Cardiac fibroblast (primary cell): ENCODE measurements at places on chromosomes 3 and 15.

DNA sequence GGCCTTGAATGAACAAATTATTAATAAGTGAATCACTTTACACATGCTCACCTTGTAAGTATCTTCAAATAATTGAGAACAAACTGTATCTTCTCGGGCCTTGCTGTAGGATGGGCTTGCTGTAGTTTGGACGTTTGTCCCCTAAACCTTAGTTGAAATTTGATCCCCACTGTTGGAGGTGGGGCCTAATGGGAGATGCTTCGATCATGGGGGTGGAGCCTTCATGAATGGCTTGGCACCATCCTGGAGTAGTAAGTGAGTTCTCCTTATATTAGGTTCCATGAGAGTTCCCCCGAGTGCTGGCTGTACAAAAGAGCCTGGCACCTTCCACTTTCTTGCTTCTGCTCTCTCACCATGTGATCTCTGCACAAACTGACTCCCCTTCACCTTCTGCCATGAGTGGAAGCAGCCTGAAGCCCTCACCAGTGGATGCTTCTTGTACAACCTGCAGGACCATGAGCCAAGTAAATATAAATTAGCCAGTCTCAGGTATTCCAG, 29.3 kb downstream of the PIGB start:
- no peak for DNase-seq

- peak; percentile 17 for DNase-seq
These were observed 226.4 kb downstream of the SCAPER start for GRCh38 chr15:76678766-76679165.

DNA sequence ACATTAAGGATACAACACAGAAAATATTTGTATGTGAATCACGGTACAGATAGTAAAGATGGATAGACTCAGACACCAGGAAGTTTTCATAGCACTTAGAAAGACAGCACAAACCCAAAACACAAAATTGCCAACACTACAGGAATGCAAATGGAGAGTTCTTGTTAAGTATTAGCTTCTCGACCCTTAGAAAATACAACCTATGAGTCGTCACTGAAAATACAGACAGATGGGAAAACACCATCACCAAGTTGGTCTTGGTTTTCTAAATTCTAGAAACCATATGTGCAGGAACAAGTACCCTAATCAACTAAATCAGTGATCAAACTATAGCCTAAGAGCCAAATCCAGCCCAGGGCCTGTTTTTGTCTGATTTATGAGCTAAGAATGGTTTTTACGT, 50.7 kb downstream of the PEAK1 start:
- DNase-seq = no peak

- DNase-seq = peak; percentile 92
These were observed 5.8 kb upstream of the TOPAZ1 start for GRCh38 chr3:44235604-44236484.

- no peak for DNase-seq
These were observed 45.4 kb upstream of the TERB2 start for GRCh38 chr15:44910981-44911625.

GRCh38 chr3:88812576-88812975, 294.8 kb upstream of the EPHA3 start:
- no peak for DNase-seq

GRCh38 chr3:152148579-152148978, 120.2 kb upstream of the MBNL1 start:
- no peak for DNase-seq

GRCh38 chr3:69085833-69086722, 1.3 kb downstream of the ARL6IP5 start:
- DNase-seq = peak; percentile 97

- no peak for DNase-seq
These were observed 24.5 kb upstream of the SLC7A14 start for GRCh38 chr3:170610321-170610884.

- no peak for DNase-seq
These were observed 52.2 kb downstream of the ZNF148 start for GRCh38 chr3:125322917-125323316.

GRCh38 chr3:16510620-16511319, 2.7 kb downstream of the RFTN1 start:
- no peak for DNase-seq

DNA sequence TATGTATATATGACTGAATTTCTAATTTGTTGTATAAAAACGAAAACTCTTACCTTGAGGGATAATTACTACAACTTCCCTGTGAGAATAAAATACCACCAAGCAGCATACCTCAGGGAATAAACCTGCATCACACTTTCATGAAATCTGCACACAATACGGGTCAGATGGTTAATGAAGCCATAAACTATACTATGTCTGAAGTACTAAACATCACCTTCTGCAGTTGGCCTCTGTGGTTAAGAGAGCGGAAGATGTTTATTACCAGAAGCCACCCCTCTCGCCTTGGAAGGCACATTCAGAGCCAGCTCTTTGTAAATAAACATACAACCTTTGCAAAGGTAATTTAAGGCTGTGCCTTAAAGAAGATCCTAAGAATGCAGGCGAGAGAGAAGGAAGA, 462.1 kb upstream of the NR2F2 start:
- no peak for DNase-seq

- no peak for DNase-seq
These were observed 9.4 kb upstream of the PCSK6 start for GRCh38 chr15:101498717-101499480.

GRCh38 chr15:96322536-96323318, 7.8 kb upstream of the NR2F2 start:
- DNase-seq = peak; percentile 39

DNA sequence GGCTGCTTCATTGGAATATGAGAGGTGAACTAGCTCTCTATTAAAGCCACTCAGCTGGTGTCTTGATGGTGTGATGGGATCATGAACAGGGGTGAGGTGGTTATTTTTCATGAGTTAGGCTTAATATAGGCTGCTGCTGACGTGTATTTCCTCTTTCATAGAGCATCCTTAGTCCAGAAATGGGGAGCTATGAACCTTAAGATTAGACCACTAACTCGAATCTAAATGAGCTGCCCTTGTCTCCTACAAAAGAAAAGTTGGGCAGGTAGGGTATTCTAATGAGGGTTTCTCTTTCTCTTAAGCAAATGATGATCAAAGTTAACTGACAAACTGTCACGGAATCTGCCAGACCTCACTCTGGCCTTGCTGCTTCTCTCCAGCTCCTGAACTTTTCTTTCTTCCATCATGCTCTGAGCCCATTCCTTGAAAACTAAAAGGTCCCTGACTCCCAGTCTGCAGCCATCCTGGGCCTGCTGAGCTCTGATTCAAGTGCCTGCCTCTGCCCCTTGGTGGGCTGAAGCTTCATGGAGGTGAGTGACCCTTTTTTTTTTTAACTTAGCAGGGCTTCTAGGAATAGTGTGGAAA, at the start of gene TRIM69:
TSS of gene TRIM69 (plus strand) at position 348 of the 585 bp plus-strand sequence. CDS start at position 525, 177 bp downstream.
- no peak for DNase-seq

DNA sequence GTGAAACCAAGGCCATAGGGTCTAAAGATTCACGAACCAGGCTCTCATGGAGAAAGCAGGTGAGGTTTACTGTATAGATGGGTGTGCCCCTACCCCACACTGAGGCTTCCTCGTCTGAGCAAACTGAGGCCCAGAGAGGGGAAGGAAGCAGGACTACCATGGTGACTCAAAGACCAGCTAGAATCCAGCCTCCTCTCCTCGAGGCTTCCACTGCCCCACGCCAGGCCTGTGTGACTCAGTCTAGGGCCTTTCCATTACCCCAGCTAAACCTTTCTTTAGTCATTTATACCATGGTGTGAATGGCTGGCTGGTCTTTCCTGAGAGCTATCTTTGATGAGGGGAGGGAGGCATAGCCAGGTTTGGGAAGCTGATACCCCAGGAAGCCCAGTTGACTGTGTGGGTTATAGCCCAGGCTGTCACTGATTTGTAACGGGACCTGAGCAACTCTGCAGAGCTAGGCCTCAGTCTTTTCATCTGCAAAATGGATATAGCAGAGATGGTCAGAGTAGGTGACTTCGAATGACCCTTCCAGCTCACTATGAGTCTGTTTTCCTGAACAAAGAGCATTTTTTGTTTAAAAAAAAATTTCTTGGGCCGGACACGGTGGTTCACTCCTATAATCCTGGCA, 3.0 kb upstream of the RHO start:
- DNase-seq = peak; percentile 36

DNA sequence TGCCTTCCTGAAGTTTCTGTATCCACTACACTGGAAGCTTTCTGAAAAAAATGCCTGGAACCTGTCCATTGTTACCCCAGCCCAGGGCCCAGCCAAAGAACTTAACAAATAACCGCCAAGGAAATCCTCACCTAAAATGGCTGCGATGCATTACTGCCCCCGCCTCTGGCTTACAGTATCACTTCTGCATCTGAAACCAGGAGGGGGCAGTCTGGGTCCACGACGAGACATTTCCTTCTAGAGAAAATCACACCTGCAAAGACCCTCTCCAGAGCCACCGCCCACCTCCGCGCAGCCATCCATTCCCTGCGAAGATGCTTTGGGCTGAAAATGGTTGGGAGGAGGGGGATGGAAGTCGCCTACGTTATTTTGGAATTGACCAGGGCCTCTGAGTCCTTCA, 22.4 kb upstream of the CELF6 start:
- DNase-seq = peak; percentile 17

DNA sequence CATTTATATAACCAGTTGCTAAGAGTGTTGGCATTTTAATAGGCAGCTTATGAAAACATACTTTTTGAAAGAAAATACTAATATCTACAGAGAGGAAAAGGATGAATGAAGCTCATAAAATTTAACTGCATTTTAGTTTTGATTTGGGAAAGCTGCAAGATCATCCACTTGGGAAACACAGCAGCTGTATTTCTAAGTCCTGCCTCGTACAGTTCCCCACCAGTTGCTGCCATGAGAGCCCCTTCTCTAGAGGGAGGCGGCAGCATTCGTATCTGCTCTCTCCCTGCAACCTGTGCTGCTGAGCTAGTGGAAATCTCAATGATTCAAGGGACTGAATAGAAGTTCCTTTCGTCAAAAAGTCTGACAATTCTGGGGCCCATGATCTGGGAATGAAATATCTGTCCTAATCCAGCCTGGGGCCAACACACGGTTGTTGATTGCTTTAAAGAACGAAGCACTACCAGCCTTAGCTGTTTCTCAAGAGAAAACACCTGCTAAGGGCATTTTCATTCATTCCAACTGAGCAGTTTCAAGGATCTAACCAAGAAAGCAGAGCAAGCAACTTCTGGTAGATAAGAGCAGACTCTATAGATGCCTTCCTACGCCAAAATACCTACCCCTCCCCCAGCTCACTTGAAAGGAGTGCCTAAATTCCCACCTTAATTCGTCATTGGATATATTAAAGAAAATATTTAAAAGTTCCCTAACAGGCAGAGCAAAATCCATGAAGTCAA, 223.7 kb downstream of the MAGI1 start:
- DNase-seq = no peak

DNA sequence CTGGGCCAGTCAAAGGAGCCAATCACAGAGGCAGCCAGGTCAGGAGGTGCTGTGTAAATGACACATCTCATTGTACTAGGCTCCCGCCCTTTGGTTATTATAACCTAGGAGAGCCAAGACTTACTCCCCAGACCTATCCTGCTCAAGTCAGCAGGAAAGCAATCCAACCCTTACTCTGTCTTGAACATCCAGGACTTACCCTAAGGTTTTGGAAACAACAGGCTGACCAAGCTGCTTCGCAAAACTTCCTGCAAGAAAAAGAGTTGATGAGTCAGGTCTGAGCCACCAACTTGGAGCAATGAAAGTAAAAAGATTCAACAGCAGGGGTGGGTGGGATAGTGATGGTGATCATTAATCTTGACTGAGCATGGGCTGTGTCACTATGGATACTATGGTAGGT, 144.4 kb downstream of the MYLK start:
- peak; percentile 79 for DNase-seq

DNA sequence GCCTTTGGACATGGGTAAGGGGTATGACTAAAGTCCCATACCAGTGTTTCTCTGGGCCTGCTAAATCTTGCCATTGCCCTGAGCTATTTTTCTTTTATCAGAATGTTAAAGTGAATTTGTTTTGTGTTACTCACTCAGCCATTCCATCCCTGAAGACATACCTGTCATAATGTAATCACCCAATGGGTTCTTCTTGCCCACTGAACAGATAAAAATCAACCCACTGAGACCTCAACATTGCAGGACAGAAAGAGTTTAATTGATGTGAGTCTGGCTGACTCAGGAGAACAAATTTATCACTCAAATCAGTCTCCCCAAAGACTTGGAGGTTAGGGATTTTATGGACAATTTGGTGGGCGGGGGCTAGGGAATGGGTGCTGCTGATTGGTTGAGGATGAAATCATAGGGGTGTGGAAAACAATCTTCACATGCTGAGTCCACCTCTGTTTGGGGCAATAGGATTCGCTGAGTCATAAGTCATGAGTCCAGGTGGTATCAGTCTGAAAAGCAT, 47.4 kb downstream of the ILDR1 start:
- no peak for DNase-seq

- DNase-seq = no peak
These were observed 38.8 kb downstream of the CRTAP start for GRCh38 chr3:33152363-33153360.

DNA sequence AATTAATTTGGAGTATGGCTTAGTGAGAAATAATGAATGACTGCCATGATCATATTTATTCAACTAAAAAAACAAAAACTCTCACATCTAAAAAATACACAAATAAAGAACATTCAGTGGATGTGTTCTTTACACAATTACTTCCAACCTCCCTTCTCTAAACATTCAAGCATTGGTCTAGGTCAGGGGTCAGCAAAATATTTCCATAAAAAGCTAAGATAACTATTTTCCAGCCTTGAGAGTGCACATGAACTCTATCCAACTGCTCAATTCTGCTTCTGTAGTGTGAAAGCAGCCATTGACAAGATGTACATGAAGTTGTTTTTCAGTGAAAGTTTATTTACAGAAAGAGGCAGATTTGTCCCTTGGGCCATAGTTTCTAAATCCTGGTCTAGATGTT, 406.3 kb downstream of the MAGI1 start:
- no peak for DNase-seq

DNA sequence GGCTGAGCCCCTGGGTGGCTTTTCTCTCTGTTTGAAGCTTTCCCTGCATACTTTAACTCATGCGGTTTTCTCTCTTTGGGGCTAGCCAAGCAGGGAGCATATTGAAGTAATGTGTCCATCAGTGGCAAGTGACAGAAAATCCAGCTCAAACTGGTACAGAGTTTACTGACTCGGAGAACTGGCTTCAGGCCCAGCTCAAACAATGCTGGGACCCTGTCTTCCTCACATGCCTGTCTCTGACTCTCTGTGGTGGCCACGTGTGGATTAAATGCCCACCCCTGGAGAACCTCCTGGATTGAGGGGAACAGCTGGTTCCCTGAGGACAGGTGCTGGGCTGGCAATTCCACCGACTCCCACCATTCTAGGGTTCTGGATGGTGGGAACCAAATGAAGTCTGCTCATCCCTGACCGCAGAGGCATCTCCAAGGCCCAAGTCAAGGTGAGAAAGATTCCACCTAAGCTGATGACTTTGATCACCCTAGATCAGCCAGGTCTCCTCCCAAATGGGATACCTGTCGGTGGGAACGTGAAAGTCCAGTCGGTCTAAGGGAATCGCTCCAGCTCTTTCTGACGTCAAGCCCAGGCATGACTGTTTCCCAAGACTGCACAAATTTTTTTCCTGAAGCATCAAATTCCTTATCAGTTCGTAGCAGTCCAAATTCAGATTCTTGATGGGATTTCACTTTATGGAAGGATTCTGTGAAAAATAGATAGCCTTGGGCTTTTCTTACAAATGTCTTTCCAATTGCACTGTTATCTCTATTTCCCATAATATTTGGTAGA, 16.3 kb upstream of the HDAC11 start:
- no peak for DNase-seq

- DNase-seq = no peak
These were observed 44.8 kb upstream of the ATP2C1 start for GRCh38 chr3:130849091-130849552.
